Right lobe of liver (tissue), 6 donors: ENCODE measurements at places on chromosomes 4 and X. TPM values are rescaled to one million over a fixed set of nuclear protein-coding genes. Genes with fewer than 3 reads are reported as not detected.

- H3K27me3 ChIP-seq: no peaks in the 10 kb centered on the region
- H3K4me1 ChIP-seq: peaks cover 38% of the 10 kb centered on the region
- DNase-seq: no peak
- H3K36me3 ChIP-seq: no peaks in the 10 kb centered on the region
- H3K4me3 ChIP-seq: no peak overlapping the region
- peak overlapping the region; percentile 28 for H3K27ac ChIP-seq
Measured at GRCh38 chr4:53321151-53321983, 44.5 kb downstream of the SCFD2 start.

GRCh38 chr4:127870688-127871087, 10.0 kb upstream of the PLK4 start:
- H3K4me3 ChIP-seq: no peak overlapping the region
- no peaks in the 10 kb centered on the region for H3K36me3 ChIP-seq
- H3K27ac ChIP-seq: no peak overlapping the region
- no peaks in the 10 kb centered on the region for H3K4me1 ChIP-seq
- no peaks in the 10 kb centered on the region for H3K27me3 ChIP-seq
- no peak for DNase-seq

UGT2B11 gene
- 1.2 TPM for total RNA-seq

DNA sequence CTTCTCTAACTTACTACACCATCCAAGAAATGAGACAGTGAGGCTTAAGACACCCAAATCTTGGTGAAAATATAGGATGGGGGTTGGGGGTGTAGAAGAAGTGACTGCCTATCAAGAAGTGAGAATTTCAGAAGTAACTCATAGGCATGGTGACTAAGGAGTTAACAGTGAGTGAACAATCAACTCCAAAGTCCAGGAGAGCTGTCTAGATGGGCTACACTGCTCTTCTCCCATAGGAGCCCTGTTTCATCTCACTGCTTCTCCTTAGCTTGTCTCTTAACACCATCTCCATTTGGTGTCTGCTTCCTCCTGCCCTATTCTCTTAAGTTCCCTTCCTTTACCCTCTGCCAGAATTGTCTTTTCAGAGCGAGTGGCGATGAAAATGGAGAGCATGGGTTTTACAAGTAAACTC, 22.7 kb downstream of the FABP2 start:
- no peaks in the 10 kb centered on the region for H3K4me1 ChIP-seq
- no peak for DNase-seq
- no peaks in the 10 kb centered on the region for H3K27me3 ChIP-seq
- no peaks in the 10 kb centered on the region for H3K36me3 ChIP-seq

DNA sequence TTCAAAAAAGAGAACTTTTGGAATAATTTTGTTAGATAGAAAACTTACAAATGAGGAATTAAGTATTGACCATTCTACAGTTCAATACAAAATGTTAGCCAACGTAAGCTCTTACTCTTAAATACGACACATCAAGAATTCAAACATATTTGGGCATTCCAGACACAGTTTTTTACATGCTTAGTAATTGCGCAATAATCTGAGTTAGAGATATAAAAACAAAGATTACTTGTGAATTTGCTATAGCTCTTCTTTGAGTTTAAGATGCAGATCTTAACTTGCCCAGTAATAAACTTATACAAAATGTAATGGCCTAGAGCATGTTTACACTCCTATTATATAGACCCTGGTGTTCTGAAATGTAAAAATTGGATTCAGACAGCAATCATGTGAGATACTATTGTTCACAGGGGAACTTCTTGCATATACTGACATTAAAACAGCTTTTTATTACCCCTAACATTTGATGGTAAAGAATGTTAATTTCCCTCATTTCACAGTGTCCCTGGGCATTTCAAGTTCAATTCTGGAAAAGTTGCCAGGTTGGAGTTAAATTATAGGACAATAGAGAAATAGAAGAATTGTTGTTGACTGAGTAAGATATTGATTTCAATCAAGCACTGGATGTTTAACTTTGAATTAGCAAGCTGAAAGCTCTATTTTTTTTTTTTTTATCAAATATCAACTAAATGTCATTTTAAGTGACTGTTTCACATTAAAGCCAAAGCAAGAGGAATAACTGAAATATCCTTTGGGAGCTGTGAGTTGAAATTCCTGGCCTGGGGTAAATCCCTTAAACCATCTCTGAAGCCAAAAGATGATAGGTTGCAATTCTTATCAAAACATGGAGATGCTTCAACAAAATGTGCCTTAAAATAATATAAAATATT, 910 bp downstream of the HPGDS start:
- no peaks in the 10 kb centered on the region for H3K27me3 ChIP-seq
- DNase-seq: no peak
- no peaks in the 10 kb centered on the region for H3K36me3 ChIP-seq
- H3K27ac ChIP-seq: no peak overlapping the region
- H3K4me3 ChIP-seq: no peak overlapping the region
- no peaks in the 10 kb centered on the region for H3K4me1 ChIP-seq

DNA sequence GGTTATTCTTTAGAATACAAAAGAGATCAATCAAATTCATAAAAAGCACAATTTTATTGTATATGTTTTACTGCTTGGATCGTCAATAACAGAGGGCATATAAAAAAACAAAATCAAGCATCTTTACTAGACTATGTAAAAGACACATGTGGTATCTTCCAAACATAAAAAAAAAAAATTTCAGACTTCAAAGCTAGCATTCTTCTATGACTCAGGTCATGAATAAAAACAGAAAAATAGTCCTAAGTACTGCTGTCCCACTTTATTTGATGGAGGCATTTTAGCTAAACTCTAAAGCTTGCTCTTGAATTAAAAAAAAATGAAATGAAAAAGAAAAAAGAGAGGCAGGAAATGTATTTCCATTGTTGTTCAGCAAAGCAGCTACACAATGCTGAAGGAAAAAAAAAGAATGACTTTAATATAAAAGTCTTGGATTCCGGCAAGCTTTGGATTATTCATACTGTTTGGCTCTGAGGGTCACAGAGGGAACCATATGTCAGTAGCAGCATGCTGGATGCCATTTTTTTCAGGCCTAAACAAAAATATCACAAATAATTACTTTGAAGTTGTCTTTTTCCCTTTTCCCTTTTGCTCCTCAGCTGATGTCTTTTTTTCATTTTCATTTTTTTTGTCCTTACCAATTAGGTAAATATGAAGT, 249.1 kb upstream of the DIAPH2 start:
- no peak for DNase-seq
- peaks cover 6% of the 10 kb centered on the region for H3K4me1 ChIP-seq
- no peaks in the 10 kb centered on the region for H3K36me3 ChIP-seq

MAPK10 gene
- 1.9 TPM for total RNA-seq

SYNPO2 gene
- 8.5 TPM for total RNA-seq

SLC10A4 gene
- not detected for total RNA-seq

TCEAL4 gene
- 26.4 TPM for total RNA-seq

GRCh38 chrX:134803060-134803459, 144.8 kb upstream of the PLAC1 start:
- no peaks in the 10 kb centered on the region for H3K27me3 ChIP-seq
- no peaks in the 10 kb centered on the region for H3K4me1 ChIP-seq
- no peaks in the 10 kb centered on the region for H3K36me3 ChIP-seq
- DNase-seq: no peak
- no peak overlapping the region for H3K27ac ChIP-seq

GRCh38 chrX:111431001-111431400, 19.0 kb upstream of the DCX start:
- no peaks in the 10 kb centered on the region for H3K27me3 ChIP-seq
- no peak for DNase-seq
- no peaks in the 10 kb centered on the region for H3K36me3 ChIP-seq

- no peaks in the 10 kb centered on the region for H3K36me3 ChIP-seq
- no peaks in the 10 kb centered on the region for H3K4me1 ChIP-seq
- H3K27me3 ChIP-seq: no peaks in the 10 kb centered on the region
- DNase-seq: no peak
- H3K27ac ChIP-seq: peak overlapping the region; percentile 82
Measured at GRCh38 chr4:123399627-123400358, 3.2 kb downstream of the SPRY1 start.

DNA sequence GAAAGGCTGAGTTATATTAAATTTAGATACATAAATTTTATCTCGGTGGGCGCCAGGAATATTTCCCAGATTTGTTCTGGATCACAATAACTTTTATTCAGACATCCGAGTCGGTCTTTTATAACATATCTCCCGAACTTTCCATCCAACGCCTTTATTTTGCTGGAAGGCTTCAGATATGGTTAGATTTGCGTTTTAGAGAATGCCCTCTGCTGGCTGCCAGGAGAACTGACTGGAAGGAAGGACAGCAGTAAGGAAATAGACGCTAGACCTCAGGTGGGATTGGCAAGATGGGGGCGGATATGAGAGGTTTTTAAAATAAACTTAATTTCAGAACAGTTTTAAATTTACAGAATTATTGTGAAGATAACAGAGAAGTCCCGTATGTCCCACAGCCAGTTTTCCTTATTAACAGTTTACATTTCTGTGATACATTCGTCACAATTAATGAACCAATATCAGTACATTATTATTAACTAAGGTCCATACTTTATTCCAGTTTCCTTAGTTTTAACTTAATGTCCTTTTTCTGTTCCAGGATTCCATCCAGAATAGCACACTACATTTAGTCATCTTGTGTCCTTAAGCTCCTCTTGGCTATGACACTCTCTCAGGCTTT, 4.6 kb upstream of the KANTR start:
- H3K27me3 ChIP-seq: no peaks in the 10 kb centered on the region
- no peak for DNase-seq
- no peaks in the 10 kb centered on the region for H3K36me3 ChIP-seq
- H3K27ac ChIP-seq: no peak overlapping the region
- no peaks in the 10 kb centered on the region for H3K4me1 ChIP-seq
- H3K4me3 ChIP-seq: peak overlapping the region; percentile 25

DNA sequence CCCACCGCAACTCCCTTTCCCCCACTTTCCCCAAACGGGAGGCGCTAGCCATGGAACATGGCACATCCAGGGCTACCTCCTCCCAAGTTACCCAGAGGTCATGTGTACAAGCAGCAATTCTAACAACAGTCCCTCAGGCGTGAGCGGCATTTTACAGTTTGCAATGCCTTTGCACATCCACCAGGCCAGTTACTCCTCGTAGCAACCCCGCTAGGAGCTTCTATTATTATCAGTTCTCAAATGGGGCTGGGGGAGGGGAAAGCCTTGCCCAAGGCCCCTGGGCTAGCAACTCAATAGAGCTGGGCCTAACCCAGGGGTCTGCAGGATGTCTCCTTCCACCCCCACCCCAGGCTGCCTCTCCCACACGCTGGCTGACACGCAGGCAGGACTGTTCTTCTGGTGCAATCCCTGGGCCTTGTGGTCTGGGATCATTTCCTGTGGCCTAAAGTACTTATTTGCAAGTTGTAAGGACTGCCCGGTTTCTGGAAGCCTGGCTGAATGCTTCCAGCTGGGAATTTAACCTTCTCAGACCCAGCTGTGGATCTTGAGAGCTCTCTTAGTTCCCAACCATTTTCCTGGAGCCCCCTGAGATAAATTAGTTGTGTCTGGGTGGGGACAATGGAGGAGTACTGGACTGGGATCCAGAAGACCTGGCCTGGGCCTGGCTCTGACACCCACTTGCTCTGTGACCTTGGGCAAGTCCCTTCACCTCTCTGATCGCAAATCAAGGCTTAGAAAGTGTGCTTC, 27.7 kb downstream of the PJA1 start:
- no peak for DNase-seq
- H3K4me1 ChIP-seq: no peaks in the 10 kb centered on the region
- H3K4me3 ChIP-seq: no peak overlapping the region

- H3K36me3 ChIP-seq: no peaks in the 10 kb centered on the region
- no peak overlapping the region for H3K4me3 ChIP-seq
- no peak for DNase-seq
- no peak overlapping the region for H3K27ac ChIP-seq
- H3K4me1 ChIP-seq: no peaks in the 10 kb centered on the region
Measured at GRCh38 chrX:68677998-68678397, 30.5 kb downstream of the STARD8 start.

DNA sequence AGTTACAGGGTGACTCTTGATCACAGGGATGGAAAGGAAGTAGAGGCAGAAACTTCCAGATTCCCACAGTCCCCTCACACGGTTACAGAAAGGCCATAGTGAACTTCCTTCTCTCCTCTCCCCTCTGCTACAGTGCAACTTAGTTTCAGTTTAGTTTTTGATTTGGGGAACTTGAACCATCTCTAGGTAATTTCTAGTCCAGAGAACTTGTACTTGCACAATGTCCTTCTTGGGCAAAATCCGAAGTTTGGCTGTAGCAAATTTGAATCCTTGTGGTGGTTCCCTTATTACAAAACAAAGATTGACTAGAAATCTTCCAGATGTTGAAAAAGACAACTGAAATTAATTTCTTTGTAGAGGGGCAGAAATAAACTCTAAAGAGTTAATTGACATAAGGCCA, 1.2 kb upstream of the BLTP1 start:
- DNase-seq: no peak
- peaks cover 11% of the 10 kb centered on the region for H3K4me1 ChIP-seq
- H3K27ac ChIP-seq: peak overlapping the region; percentile 79
- H3K4me3 ChIP-seq: no peak overlapping the region
- H3K27me3 ChIP-seq: no peaks in the 10 kb centered on the region
- H3K36me3 ChIP-seq: no peaks in the 10 kb centered on the region

GAGE12F gene
- total RNA-seq: not detected

- H3K4me1 ChIP-seq: no peaks in the 10 kb centered on the region
- no peak for DNase-seq
- no peaks in the 10 kb centered on the region for H3K36me3 ChIP-seq
- no peaks in the 10 kb centered on the region for H3K27me3 ChIP-seq
- H3K4me3 ChIP-seq: no peak overlapping the region
Measured at GRCh38 chr4:168588916-168589531, 92.2 kb downstream of the PALLD start.

DNA sequence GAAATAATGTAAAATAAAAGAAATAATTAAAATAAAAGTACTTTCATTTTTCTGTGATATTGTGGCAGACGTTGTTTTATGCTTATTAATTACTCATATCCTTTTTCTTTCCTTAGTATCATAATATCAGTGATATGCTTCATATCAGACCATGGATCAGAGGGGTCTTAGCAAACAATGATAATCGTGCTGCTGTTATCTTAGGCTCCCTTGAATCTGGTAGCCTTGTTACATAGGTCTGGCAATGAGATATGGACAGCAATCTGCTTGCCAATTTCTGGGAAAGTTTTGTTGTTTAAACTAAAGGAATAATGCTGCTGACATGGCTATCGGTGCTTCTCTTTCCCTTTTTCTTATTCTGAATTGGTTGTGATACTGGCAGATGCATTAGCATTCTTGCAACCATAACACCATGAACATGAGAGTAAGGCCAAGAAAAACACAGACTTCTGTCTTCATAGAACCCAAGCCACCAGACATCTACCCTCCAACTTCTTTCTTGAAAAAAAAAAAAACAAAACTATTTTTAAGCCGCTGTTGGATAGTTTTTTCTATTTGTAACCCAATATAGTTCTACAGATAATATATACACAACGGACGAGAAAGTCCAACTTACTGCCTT, 16.4 kb downstream of the EPHA5 start:
- H3K27ac ChIP-seq: no peak overlapping the region
- DNase-seq: no peak
- H3K27me3 ChIP-seq: no peaks in the 10 kb centered on the region
- H3K4me3 ChIP-seq: no peak overlapping the region

DNA sequence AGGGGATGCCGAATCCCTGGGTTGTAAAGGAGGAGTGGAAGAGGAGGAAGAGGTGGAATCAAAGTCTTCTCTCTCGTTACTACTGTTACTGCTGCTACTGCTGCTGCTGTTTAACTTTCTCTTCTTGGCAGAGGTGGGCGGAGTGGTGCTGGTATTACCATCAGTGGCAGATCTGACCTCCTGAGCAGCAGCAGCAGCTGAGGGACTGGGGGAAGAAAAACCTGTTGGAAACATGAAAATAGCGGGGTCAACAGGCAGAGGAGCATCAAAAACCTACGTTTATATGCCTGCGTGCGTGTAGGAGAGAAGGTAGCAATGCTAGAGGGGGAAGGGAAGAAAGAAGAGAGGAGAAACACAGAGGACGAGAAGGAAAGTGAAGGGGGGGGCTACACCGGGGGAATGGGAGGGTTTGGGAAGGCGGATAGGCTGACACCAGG, 339 bp downstream of the CUL4B start:
- H3K36me3 ChIP-seq: peaks cover 5% of the 10 kb centered on the region
- no peaks in the 10 kb centered on the region for H3K27me3 ChIP-seq
- no peak for DNase-seq
